ENCODE measurements at places on chromosomes 1 and 21.

GRCh38 chr1:115402753-115403184, 64.7 kb upstream of the NGF start:
- no peak for DNase-seq

- DNase-seq: no peak
Measured at GRCh38 chr1:117644696-117645311, 39.0 kb downstream of the TENT5C start.

GRCh38 chr1:31013187-31013864, 52.2 kb downstream of the PUM1 start:
- DNase-seq: no peak

DNA sequence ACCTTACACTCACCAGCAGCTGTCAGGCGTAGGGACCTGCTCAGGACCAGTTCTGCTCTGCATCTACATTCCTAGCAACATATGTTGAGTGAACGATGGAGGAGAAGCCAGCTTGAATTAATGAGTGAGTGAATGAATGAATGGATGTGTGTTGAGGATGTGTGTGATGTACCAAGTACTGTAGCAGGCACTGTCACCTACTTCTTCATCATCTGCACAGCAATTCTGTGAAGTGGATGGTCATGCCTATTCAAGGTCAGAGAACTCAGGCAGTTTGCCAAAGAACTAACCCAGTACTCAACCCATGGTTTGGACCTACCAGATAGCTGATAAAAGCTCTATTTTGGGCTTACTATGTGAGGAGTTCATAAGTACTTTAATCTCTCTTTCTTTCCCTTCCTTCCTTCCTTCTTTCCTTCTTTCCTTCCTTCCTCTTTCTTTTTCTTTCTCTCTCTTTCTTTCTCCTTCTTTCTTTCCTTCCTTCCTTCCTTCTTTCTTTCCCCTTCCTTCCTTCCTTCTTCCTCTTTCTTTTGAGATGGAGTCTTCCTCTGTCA, 56.9 kb downstream of the ATP1A1 start:
- DNase-seq: no peak

DNA sequence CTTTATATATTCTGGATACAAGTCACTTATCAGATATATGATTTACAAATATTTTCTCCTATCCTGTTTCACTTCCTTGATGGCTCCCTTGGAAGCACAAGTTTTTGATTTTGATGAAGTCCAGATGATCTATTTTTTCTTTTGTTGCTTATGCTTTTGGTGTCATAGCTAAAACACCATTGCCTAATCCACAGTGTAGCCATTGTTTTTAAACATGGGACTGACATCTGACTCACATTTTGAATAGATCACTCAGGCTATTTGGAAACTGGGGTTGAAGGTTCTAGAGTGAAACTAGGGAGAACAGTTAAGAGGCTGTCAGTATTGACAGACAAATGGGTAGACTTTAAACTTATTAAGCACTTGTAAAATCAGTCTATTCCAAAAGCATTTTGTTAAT, 16.6 kb downstream of the AK4 start:
- DNase-seq: no peak

DNA sequence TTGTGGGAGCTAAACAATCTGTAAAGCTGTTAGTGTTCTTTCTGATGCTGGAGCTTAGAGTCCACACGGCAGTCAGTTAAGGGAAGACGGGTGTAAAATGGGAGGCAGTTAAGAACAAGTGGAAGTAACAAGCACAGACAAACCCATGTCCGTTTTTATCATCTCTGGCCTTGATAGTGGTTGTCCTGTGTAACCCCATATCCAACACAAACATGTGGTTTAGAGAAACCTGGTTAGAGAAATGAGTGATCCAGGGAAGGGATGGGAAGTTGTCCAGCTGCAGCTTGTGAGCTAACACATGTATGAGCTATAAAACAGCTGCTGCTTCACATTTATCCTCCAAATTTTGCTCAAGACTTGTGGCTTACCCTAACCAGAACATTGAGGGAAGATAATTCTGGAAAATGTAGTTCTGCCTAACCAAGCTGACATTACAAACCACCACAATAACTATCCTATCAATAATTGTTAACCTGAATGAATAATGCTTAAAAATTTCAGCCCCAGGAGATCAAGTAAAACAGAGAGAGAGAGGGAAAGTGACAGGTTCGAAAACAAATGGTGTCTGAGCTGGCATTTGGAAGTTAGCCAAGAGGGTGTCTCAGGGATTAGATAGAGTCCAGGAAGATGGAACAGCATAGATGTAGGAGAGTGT, 10.6 kb upstream of the C1orf162 start:
- DNase-seq: peak; percentile 15

- peak; percentile 99 for DNase-seq
Measured at GRCh38 chr1:156054500-156055280, at the start of gene LAMTOR2. TSS of gene LAMTOR2 (plus strand) at chr1:156054782. CDS start at chr1:156054890, 108 bp downstream.

- no peak for DNase-seq
Measured at GRCh38 chr1:41734201-41734970, 184.3 kb downstream of the HIVEP3 start.

DNA sequence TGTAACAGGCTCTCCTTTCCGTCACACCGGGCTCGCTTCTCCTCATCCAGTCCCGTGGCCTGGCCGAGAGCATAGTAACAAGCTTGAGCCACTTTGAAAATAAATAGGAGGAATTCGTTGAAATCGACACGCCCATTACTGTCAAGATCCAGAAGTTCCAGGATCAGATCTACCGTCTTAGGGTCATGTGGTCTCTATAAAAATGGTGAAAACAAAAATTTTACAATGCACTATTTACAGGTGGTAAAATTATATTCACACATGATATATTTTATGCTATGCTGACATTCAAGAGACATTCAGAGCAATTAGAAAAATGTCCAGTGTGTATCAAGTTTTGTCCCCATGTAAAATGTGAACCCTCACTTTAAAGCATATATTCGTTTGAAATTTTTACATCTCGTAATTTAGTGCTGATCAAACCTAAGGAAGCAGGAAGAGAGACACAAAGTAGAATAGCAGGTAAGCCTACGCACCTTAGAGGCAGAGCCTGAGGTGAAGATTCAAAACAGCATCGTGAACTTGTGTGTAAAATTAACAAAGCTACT, 2.3 kb downstream of the TCHH start:
- no peak for DNase-seq

DNA sequence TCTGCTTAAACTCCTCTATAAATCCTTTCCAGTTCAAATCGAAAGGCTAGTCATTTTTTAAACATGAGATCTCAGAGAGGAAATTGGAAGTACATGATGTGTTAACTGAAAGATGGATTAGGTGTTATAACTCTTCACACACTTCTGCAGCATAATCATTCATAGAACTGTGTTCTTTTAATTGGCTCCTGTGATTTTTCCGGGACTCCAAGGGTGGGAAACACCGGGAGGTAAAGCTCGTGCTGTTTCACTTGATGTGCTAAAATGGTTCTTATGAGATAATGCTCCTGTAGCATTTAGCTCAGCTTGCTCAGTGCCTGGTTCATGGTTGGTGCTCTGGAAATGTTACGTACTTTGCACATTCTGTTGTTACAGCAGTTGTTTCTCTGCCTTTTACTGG, 40.2 kb downstream of the CC2D1B start:
- DNase-seq: peak; percentile 68

GRCh38 chr1:160398823-160399222, 1.5 kb upstream of the VANGL2 start:
- no peak for DNase-seq

- no peak for DNase-seq
Measured at GRCh38 chr1:74464037-74464436, 48.4 kb downstream of the LRRC53 start.

GRCh38 chr21:36722370-36723368, 23.8 kb downstream of the SIM2 start:
- no peak for DNase-seq

GRCh38 chr1:7549277-7550161, 221.6 kb upstream of the VAMP3 start:
- DNase-seq: no peak

DNA sequence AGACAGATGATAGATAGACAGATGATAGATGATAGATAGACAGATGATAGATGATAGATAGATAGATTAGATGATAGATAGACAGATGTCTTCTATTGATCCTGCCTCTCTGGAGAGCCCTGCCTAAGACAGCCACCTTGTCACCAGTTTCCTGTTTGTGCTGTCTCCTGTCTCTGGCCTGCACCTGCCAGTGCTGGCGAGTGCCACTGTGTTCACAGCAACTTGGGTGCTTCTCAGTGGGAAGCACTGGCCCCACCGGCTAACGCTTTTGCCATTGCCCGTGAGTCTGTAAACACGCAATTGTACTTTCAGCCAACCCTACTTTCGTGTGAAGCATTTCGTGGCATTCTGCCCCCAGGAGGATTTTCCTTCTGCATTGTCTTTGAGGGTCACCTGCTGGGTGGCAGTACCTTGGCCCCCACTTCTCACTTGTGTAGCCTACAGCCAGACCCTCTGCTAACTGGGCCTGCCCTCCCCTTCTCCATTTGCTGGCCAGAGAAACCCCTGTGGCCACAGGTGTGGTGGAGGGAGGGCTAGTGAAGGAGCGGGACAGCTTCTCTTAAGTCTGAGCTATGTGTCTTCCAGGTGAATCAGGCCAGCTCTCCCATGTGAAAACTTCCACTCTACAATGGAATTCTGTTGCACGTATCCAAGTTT, 23.4 kb upstream of the PDE9A start:
- DNase-seq: no peak

DNA sequence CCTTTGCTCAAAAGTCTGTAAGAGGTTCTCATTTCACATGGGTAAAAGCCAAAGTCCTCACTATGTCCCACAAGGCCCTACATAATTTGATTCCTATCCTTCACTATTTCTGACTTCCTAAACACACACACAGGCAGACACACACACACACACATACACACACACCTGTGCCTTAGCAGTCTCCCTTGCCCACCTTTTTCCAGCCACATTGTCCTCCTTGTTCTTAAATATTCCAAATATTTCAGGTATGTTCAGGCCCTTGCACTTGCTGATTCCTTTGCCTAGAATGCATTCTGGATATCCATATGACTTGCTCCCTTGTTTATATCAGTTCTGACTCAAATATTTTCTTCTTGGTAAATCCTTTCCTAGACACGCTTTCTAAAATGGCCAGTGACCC, 54.6 kb downstream of the NTNG1 start:
- no peak for DNase-seq

GRCh38 chr1:169989246-169989645, 85.2 kb downstream of the KIFAP3 start:
- DNase-seq: no peak

- DNase-seq: no peak
Measured at GRCh38 chr1:37338658-37339057, 135.7 kb upstream of the ZC3H12A start.

GRCh38 chr1:191876631-191877030, 281.6 kb upstream of the RGS18 start:
- DNase-seq: no peak

- DNase-seq: no peak
Measured at GRCh38 chr1:43632135-43632670, 17.7 kb upstream of the KDM4A start.

DNA sequence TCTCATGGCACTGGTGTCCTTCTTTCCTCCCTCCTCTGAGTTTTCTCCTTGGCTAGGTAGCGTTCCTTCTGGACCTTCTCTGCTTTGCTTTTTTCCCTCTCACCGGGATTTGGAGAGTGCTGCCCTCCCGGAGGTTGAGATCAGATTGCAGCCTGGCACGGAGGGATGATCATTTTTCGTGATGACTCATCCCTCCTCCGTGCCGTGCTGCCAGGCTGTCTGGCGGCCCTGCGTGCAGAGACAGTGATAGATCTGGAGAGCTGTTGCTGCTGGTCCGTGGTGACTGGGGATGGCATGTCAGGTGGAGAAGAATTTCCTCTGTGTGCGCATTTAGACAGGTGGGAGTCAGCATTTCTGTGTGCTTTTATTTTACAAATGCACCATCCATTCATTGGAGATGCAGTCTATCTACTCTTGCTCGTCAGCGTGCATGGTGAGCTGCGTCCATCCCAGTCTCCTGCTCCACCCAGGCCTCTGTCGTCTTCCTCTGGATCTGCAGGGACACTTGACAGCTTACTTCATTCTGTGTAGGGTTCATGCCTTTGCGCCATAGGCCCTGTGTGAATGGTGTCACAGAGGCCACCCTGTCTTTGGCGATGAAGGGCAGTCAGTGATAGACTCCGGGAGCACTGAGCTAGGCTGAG, 104.4 kb downstream of the PCBP3 start:
- DNase-seq: no peak

- no peak for DNase-seq
Measured at GRCh38 chr1:155086856-155087535, 8.4 kb downstream of the EFNA3 start.

DNA sequence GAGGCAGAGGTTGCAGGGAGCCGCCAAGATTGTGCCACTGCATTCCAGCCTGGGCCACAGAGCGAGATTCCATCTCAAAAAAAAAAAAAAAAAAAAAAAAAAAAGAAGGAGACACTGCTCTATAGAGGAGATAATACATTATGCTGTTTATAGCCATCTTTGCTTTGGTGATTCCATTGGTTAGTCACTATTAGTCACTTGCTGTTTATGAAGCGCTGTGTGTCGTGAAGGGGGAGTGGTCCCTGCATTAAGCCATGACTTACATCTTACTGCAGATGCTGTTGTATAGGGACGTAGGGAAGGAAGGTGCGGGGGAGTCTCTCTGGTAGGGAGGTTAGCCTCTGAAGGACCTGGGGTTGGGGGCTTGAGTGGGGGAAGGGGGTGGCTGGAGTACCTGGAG, 48.3 kb downstream of the HUNK start:
- no peak for DNase-seq

DNA sequence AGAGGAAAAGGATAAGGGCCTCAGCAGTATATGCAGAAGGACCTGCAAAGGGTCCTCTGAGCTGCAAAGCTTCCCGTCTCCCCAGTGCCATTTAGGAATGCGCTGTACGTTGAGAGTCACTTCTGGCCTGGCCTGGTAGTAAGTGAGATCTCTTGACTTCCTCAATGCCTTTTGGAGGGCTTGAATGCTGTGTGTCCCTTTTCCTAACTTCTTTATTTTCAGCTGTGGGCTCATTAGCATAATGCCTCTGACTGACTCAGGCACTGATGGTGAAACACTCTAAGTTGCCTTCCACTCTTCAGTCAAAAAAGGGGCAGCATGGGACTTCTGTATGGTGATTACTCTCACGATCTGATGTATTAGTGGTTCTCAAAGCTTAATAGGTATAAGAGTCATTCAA, 49.9 kb downstream of the XCL1 start:
- DNase-seq: no peak

DNA sequence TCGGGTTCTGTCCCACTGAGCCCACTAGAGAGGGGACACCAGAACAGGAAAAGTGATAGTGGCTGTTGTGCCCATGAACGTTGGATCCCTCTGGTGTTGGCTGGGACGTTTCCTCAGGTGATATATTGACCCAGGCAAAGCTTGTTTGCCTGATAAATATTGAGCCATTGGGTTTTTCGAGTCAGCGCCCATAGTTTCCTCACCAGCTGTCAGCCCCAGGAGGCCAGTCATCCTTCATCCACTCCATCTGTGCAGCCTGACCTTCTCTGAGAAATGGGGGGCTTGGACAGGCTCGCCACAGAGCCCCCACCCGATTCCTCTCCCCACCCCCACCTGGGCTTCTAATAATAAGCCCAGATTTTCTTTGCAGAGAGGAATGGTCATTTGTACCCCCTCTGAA, 13.3 kb downstream of the DISP3 start:
- DNase-seq: no peak

Data from spinal cord (tissue), 10 donors.